ENCODE measurements at places on chromosomes 11 and 22.

DNA sequence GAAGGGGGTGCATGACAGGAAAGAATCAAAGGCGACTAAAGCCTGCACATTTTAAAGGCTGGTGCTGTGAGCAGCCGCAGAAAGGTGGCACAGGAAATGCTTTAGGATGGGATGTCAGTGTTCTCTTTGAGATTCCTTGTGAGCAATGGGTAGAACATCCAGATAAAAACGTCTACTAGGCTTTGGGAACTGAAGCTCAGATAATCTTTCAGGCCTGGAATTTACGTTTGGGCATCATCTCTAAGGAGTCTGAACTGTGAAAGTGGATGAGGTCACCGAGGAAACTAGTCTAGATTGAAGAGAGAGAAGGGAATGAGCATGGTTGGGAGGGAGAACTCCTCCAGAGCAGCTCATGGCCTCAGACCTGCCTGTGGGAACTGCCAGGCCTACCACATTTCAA lies 65.7 kb downstream of the FLI1 start:
- DNase-seq: no peak

GRCh38 chr11:119982517-119983239 lies 155.2 kb downstream of the TRIM29 start:
- no peak for DNase-seq

- DNase-seq: no peak
These were observed 37.5 kb downstream of the C11orf91 start for GRCh38 chr11:33663121-33663520.

DNA sequence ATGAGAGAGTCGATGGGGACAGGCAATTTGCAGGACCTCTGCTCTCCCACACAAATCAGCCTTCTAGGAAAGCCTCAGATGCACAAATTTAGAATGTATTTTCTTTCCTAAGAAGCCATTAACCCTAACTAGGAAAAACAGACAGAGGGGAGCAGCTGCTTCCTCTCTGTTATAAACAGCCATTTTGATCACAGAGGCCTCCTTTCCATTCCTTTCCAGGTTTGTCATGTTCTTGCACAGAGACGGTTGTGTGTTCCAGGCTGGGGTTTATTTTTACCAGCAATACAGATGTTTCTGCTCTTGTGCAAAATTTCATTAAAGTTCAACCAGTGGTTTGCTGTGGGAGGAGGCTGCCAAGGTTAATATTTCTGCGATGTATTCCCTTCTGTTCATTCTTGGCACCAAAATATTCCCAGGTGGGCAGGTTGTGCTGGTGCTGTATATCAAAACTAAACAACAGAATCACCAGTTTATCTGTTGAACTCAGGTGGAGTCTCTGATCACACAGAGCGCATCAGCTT lies 90.2 kb downstream of the NAV2 start:
- no peak for DNase-seq

- no peak for DNase-seq
These were observed 9.4 kb upstream of the SLC25A1 start for GRCh38 chr22:19187716-19188563.

DNA sequence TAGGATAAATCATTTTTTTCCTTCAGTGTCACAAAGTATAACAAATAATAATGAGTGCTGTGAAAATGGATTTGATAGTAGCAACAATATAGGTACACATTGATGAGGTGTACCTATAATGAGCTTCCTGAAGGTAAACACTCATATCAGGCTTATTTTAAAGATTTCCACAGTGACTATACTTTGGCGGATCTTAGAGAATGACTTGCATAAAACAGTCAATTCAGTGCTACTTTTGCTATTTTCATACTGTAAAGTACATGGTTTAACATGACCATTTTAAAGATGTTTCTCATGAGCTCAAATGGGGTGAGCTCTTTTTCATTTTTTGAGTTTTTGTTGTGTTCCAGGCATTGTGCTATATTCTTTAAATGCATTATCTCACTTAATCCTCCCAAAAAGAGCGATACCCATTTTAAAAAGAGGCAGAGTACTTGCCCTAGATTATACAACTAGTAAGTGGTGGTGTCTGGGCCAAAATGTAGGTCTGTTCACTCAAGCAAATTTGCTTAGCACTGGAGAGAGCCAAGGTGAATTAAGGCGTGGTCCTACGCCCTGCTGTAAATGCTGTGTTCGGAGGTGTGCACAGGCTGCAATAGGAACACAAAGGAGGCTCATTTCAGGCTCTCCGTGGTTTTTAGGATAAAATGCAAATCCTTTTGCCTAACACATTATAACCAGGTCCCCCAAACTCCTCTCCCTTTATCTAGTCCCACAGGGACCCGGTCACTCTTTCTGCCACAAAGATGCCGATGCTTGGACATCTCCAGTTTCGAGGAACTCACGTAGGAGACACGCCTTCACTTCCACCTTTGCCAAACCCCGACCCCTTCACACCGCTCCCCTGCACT lies 617 bp upstream of the ALKBH3 start:
- DNase-seq: no peak

GRCh38 chr11:128422576-128423370 lies 164.6 kb downstream of the ETS1 start:
- peak; percentile 80 for DNase-seq

DNA sequence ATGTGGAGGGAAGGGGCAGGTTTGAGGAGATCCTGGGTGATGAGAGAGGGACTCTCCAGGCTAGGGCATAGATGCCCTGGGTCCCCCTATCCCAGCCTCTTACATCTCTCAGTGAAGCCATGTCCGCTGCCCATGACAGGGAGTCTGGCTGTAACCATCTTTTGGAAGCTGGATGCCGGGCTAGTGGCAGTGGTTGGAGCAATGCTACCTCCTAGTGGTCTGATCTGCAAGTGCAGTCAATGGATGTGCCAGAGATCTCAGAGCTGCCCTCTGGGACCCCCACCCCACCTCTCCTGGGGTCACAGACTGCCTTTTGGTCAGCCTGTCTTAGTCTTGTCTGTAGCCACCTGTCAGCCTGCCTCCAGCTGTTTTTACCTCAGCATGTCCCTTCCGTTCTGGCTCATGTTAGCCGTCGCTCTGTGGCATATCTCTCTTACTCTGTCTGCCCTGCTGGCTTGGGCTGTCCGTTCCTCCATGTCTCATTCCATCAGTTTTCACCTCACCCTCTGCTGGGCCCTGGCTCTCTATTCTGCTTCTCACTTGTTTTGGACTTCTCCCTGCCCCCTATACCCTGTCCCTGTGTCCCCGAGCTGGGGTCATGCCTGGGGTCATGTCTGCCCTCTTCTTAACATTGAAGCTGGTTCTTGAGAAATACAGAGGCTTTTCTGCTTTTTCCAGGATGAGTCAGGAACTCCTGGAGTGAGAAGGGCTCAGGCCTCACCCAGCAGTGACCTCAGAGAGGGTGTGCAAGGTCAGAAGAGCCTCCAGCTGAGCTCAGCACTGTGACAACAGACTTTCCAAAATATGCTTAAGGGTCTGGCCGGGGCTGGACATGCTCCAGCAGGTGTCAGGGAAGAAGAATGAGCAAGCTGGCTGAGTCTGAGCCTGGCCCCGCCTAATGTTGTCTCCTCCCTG lies 52.0 kb upstream of the THY1 start:
- DNase-seq: peak; percentile 13

DNA sequence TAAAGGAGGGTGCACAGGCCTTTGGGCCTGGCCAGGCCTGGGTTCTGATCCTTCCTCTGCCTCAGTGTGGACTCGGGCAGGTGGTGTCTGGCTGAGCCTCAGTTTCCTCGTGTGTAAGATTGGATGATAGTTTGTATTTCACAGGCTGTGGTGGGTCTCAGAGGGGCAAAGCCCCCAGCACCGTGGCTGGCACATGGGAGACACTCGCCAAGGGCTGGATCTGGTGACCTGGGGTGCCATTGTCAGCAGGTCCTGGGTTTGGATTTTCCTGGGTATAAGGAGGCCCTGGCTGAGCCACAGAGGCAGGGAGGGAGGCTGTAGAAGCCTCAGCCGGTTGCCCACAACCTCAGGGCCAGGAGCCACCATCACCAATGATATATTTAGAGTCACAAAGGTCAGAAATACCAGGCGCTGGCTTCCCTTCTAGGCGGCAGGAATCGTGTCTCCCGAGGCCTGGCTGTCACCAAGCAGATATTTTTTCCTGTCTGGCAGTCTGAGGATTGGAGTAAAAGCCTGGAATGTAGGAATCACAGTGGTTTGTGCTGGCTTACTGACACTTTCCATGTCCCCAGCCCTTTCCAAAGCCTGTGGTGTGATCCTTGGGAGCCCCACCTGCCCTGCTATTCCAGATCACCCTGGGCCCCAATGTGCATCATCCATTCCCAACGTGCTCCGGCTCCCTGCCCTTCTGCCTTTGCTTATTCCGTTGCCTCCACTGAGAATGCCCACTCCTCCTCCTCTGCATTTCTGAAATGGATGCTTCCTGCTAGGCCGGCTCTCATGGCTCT lies 15.6 kb downstream of the KCNC1 start:
- no peak for DNase-seq

- no peak for DNase-seq
These were observed 21.6 kb upstream of the PHLDA2 start for GRCh38 chr11:2950825-2951224.

GRCh38 chr22:49765951-49766350 lies 61.7 kb downstream of the BRD1 start:
- no peak for DNase-seq

Measured in stimulated activated CD8-positive, alpha-beta memory T cell treated with anti-CD3 and anti-CD28 coated beads, Interleukin-12 subunit alpha, Interleukin-12 subunit beta, amount 100 ng/mL, for 1 hour (primary cell).